NCI-H1092 treated with DMSO at 0.1 percent for 48 hours (cell line): ENCODE measurements at places on chromosomes 1 and 21.

DNA sequence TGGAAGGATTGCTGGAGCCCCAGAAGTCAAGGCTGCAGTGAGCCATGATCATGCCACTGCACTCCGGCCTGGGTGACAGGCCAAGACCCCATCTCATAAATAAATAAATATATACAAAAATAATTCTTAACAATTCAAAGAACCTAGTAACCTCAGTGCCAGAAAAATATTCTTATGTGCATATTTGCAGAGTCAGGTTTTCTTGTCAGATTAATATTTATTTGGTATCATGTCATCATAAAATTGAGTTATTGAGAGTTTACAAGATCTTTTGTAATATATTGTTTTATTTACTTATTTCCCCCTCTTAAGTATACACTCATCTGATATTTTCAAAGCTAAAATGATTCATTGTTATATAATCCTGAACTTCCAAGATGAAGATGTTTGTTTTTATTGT is 24.5 kb upstream of the AGL start:
- no peak for DNase-seq

DNA sequence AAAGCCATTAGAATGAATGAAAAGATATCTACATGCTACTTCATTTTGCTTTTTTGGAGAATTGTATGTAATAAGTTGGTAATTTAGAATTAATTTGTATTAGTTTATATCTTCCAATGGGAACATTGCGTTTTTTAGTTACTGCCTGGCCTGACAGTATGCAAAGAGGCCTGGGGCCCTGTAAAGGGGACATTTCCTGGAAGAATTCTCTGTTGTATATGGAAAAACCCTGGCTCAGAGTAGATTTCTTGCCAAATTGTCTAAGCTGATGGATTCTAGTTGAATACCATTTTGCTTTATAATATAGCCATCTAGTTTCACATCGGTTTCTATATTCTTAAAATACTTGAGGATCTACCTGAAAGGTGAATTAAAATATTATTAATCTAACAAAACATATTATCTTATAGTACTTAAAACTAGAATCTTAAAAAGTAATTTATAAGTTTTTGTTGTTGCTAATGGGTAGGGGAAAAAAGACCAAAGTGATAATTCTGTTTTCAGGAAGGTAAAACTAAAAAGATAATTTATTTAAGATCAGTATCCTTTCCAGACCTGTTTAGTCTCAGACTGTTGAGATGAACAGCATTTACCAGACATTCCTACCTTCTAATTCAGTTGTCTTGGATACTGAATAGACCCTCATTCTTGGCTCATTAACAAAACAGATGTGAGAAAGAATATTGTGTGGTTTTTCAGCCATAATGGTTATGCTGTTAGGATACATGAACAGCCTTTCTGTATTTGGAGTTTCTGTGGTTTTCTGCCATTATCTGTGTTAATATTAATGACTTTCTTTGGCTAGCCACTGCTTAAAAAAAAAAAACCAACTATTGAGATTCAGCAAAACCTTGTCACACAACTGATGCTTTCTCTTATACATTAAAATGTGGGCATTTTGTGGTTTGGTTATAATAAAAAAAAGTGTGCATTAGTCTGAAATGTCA is 4.8 kb downstream of the AGO3 start:
- DNase-seq = no peak

- DNase-seq = peak; percentile 35
Observed at GRCh38 chr1:213649373-213649772, 338.4 kb upstream of the PROX1 start.

DNA sequence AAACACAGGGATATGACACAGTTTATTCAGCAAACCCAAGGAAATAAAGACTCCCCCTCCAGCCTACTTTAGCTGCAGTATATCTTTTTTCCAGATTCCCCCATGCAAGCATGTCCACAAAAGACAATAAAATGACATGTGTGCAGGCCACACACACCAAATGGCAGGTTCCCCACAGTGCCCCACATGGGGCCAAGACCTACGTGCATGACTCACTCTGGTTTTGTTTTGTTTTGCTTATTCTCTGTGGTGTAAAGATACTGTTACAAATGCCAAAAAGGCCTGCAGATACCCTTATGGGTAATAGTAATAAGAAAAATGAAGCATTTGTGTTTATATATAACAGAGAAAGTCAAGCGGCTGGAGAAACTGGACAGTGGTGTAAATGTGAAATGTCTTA is 71.6 kb downstream of the RD3 start:
- no peak for DNase-seq

DNA sequence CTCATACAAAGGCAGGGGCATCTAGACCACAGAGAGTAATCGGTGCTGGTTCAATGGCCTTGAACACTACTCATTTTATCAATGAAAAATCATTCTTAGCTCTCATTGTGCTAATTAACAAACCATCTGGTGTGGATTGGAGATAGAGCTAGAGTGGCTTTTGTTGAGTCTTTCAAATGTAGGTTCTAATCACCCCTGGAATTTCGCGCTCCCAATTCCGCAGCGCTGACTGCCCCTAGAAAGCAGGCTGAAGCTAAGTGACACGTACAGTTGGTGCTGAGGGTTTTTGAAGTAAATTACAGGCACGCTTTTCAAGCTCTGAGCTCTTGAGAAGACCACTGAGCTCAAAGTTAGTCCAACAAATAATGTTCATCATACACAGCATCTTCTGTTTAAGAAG is 31.2 kb upstream of the CA6 start:
- no peak for DNase-seq

DNA sequence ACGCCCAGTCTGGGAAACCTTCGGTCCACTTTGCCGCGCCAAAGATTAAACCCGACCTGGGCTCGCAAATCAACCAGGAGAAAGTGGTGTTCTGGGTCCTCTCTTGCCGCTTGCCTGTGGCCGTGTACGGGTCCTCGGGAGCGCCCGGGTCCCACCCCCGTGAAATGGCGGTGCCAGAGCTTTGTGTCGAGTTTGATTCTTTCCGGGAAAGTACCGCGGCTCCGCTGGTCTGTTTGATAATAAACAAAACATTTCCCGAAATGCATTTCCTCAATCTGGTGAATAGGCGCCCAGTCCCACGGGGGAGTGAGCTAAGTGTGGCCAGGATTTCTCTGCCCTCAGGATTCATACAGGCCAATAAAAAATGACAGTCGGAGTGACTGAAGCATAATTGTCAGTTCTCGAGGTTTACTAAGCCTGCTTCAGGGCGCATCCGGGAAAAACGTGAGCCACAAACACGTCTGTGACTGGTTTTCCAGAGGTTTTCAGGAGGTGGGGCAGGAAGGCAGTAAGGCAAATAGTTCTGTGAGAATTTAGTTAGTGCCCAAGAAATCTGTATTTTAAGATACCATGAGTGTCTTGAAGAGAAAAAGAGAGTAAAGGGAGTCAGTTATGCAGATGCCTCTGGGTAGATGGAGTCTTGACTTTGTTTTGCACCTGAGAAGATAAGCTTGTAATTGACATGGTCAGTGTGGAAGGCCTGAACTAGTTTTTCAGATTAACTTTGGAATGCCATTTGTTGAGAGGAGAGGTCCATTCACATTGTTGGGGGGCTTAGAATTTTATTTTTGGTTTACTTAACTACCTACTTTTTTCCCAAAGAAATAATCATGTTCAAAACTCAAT is 675 bp downstream of the IFNAR1 start:
- peak; percentile 69 for DNase-seq

GRCh38 chr1:185377831-185378230 is 60.8 kb upstream of the IVNS1ABP start:
- DNase-seq = no peak

DNA sequence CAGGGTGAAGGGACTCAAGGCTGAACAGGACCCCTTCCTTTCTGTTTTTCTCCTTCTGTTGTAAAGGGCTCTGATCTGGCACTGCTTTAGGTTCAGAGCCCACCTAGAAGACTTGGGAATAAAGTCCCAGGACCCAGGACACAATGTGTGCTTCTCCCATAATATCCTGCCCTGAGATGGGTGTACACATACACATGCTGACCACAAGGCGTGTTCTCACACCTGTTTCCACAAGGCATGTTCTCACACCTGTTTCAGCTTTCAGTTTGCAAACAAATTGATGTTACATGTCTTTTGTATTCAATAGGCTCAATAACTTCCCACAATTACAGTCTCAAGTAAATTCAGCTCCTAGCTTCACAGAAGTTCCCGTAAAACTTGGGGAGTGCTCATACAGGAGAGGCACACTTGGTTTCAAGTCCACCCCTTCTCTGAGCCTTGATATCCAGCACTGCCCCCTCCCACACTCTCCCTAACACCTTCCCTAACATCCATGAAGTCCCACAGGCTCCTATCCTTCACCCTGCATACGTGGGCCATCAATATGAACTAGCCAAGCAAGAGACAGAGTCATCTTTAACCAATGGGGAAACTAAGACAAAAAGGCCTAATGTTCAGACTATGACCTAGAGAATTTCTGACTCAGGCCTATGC is 41.7 kb downstream of the ERI3 start:
- DNase-seq = no peak

DNA sequence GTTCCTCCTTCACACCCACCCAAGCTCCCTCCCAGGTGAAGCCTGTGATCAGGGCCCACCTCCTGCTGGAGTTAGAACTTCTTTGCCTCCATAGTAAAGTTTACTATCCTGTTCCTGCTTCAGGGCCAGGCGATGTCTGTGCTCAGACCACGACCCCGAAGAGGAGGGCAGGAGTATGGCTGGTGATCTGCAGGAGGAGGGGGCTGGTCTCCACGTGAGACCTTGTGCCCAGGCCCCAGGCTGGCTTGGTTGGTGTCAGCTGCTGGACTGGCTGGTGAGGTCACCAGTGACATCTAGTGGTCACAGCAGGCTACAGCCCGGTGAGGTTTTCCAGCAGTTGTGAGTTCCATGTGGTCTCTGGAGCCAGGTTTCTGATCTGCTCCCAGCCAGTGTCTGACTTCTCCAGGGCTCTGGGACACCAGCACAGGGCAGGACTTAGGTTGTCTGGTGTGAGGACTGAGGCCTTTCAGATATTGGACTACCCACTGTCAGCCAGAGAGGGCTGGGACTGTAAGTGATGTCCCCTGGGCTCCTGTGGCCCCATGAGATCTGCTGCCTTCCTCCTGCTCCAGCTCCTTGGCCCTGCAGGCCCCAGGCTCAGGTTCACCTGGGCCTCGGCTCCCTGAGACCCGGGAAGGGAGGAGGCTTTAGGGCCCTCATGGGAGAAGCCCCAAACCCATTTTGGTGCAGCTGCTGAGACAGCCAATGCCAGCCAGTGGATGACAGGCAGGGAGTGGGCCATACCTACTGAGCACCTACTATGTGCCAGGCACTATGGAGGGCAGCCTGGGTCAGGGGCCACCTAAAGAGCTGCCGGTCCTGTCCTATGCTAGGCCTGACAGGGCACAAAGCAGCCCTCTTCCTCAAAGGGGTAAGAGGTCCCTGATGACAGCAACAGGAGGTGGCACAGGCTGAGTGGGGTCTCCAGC is 6.0 kb upstream of the UBL4B start:
- DNase-seq = peak; percentile 71

DNA sequence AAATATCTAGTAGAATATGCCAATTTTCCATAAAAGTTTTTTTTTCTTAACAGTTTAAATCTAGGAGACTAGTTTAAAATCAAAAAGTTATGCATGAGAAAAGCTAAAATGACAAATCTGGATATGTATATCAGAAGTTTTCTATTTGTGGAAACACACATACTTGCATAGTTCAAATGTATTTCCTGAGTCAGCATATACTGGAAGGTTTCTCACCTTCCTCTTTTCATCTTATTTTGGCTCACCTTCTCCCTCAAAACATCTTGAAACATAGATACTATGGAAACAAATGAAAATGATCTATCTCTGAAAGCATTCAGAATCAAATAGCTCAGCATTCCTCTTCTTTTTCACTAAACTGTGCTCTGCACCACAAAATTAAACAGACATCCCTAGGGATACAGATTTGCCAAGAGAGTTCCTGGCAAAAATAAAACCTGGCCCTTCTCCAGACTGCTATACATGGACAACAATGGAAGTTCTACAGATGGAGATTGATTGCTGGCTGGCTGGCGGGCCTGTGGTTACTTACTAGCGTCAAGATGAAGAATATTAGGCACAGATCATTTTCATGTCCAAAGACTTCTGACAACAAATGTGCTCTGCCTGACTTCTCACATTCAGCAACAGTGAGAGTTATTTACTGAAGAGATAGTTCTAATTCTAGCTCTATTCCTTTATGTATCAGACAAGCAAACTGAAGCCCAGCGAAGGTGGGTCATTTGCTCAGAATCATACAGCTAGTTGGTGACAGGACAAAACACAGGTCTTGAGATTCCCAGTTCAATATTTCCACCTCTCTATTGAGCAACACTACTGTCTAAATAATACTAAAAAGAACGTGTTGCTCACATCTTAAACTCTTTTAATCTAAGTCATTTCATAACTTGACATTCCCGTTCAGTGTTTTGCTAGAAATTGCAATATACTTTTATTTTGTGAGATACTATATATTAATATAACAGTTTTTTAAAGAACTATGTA is 26.6 kb downstream of the DIPK1A start:
- DNase-seq = peak; percentile 90

GRCh38 chr1:193462629-193463320 is 276.4 kb upstream of the B3GALT2 start:
- no peak for DNase-seq

- DNase-seq = no peak
Observed at GRCh38 chr1:71785450-71785849, 496.9 kb downstream of the NEGR1 start.

DNA sequence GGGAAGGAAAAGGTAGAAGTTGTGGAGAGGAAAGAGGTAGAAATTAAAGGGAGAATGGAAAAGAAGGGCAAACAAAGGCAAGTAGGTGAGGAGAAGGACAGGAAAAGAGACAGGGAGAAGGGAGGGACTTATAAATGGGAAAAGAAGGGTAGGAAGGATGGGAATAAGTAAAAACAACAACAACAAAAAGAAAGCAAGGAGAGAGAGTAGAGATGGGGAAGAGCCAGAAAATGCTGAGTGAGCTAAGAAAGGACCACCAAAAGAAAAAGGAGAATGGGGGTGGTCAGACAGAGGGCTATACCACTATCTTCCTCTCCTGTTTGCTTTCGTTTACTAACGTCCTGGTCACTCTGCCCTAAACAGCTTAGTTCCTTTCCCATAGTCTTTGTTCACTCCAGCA is 1.7 kb upstream of the CMPK1 start:
- no peak for DNase-seq

- no peak for DNase-seq
Observed at GRCh38 chr1:201625226-201625761, 86.4 kb downstream of the NAV1 start.

DNA sequence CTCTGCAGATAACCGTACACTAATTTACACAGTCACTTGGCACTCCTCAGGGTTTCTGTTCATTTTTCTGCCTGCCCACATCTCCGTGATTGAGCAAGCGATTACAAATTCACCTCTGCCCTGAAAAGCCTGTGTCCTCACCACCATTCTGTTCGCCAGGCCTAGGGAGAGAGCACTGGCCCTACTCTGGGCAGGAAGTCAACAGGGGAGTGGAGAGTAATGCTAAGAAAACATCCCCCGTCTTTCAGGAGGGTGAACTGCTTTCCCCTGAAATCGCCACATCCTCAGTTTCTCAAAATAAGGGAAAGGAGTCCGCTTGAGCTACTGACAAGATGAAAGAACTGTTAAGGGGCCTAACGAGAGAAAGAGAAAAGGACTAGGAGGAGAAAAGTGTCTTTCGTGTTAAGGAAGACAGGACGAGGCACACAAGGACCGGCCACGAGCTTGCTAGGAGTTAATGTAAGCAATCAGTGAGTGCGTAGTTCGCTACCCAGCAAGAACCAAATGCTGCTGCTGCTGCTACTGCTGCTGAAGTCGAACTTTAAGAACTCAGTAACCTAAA is 632 bp downstream of the PEX19 start:
- no peak for DNase-seq

GRCh38 chr1:35605867-35606182 is 32.7 kb downstream of the TFAP2E start:
- no peak for DNase-seq
